ENCODE measurements at places on chromosomes 12 and 14.

DNA sequence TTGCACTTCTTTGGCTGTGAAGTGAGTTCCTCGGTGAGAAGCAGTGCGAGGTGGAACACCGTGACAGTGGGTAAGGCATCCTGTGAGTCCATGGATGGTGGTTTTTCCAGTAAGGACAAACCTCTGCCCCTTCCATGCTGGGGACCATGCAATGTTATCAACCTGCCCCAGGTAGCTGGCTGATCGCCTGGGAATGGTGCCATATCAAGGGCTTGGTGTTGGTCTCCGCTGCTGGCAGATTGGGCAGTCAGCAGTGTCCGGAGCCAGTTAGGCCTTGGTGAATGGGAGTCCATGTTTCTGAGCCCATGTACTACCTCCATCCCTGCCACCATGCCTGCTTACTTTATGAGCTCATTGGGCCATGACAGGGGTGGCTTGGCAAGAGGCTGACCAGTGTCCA, 114.7 kb upstream of the C14orf180 start:
- H3K4me1 ChIP-seq: no peaks in the 10 kb centered on the region
- no peak overlapping the region for H3K27ac ChIP-seq
- H3K36me3 ChIP-seq: no peaks in the 10 kb centered on the region
- no peaks in the 10 kb centered on the region for H3K27me3 ChIP-seq

GRCh38 chr12:12266873-12267741, at the start of gene LRP6:
Gene LRP6 (minus strand): TSS chr12:12267044. CDS start chr12:12266735, 309 bp downstream.
- H3K27ac ChIP-seq: peak within 1 kb of the TSS; percentile 91
- peak; percentile 88 for DNase-seq
- peaks cover 26% of the 10 kb centered on the region for H3K4me1 ChIP-seq

- H3K27ac ChIP-seq: no peak overlapping the region
- H3K4me3 ChIP-seq: no peak overlapping the region
- no peaks in the 10 kb centered on the region for H3K27me3 ChIP-seq
- H3K36me3 ChIP-seq: no peaks in the 10 kb centered on the region
- no peak for DNase-seq
- H3K4me1 ChIP-seq: no peaks in the 10 kb centered on the region
These were observed 32.0 kb upstream of the SSTR1 start for GRCh38 chr14:38175658-38176057.

- no peak overlapping the region for H3K4me3 ChIP-seq
- no peak for DNase-seq
- no peak overlapping the region for H3K27ac ChIP-seq
- peaks cover 41% of the 10 kb centered on the region for H3K36me3 ChIP-seq
These were observed 36.8 kb downstream of the RAP1B start for GRCh38 chr12:68647507-68647906.

- DNase-seq: no peak
- no peak overlapping the region for H3K27ac ChIP-seq
- H3K4me1 ChIP-seq: no peaks in the 10 kb centered on the region
- no peaks in the 10 kb centered on the region for H3K36me3 ChIP-seq
- no peak overlapping the region for H3K4me3 ChIP-seq
- H3K27me3 ChIP-seq: no peaks in the 10 kb centered on the region
These were observed 1599.6 kb upstream of the TMEM132C start for GRCh38 chr12:126667339-126667738.

DNA sequence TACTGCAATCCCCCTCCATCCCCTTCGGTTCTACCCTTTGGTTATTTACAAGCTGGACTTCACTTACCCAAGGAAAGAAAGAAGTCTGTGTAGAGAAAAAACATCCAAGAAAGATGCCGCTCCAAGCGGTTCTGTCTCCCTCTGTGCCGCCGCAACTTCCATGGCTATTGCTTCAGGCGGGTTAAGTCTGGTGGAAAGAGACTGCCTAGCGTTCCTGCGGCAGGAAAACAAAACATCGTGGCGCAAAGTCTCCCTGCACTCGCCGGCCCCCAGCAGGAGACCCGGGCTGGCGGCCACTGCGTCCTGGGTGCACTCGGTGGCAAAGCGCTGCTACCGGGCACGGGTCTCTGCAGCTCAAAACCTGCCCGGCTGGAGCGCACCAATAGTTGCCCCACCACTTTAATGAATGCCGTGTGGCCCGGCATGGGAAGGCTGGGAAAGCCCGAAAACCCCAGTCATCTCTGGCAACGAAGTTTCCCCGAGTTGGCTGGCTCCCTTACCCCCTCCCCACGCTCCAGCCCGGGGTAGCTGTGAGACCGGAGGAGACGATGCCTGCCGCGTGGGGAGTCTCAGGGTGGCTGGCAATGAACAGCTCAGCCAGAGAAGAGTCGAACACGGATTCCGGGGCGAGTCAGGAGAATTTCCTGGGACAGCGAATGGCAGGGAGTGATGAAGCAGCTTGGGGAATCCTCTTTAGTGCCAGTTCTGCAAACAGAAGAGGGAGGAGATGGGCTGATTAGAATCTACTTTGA, 3.5 kb upstream of the KCNK10 start:
- no peaks in the 10 kb centered on the region for H3K4me1 ChIP-seq
- H3K27ac ChIP-seq: no peak overlapping the region
- DNase-seq: no peak
- H3K36me3 ChIP-seq: no peaks in the 10 kb centered on the region

- H3K27ac ChIP-seq: no peak overlapping the region
- no peaks in the 10 kb centered on the region for H3K36me3 ChIP-seq
- no peaks in the 10 kb centered on the region for H3K4me1 ChIP-seq
- no peak overlapping the region for H3K4me3 ChIP-seq
- DNase-seq: no peak
These were observed 97.7 kb downstream of the PPM1A start for GRCh38 chr14:60346706-60347105.

GRCh38 chr14:92683041-92683440, 65.4 kb downstream of the LGMN start:
- no peak overlapping the region for H3K27ac ChIP-seq
- no peaks in the 10 kb centered on the region for H3K4me1 ChIP-seq
- no peaks in the 10 kb centered on the region for H3K36me3 ChIP-seq
- no peak overlapping the region for H3K4me3 ChIP-seq
- DNase-seq: no peak

- no peak overlapping the region for H3K27ac ChIP-seq
- H3K27me3 ChIP-seq: peaks cover 6% of the 10 kb centered on the region
- no peak overlapping the region for H3K4me3 ChIP-seq
- no peaks in the 10 kb centered on the region for H3K36me3 ChIP-seq
- DNase-seq: no peak
These were observed 36.6 kb upstream of the ASPG start for GRCh38 chr14:104048758-104049507.

GRCh38 chr12:2386566-2386965, 333.8 kb downstream of the CACNA1C start:
- no peaks in the 10 kb centered on the region for H3K36me3 ChIP-seq
- H3K27me3 ChIP-seq: peaks cover 13% of the 10 kb centered on the region
- H3K27ac ChIP-seq: no peak overlapping the region
- H3K4me1 ChIP-seq: no peaks in the 10 kb centered on the region

DNA sequence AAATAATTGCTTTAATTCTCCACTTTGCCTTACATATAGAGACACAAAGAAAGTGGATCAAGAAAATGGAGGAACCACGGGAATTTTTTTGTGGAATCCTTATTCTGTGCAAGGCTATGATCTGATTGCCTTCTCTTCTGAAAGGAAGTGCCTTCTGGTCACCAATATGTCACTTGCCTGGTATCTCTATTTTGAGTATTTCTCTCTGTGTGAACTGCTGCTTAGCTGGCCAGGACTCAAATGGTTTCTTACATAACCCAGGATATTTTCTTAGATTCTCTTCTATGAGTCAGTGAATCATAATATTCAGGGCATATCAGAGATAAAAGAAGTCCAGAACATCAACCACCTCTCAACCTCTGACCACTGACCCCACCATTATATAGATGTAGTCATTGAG, 156.1 kb downstream of the DIO2 start:
- no peak overlapping the region for H3K27ac ChIP-seq
- H3K36me3 ChIP-seq: no peaks in the 10 kb centered on the region
- DNase-seq: no peak
- no peak overlapping the region for H3K4me3 ChIP-seq
- H3K27me3 ChIP-seq: no peaks in the 10 kb centered on the region

GRCh38 chr14:50397390-50398188, 908 bp upstream of the CDKL1 start:
- H3K36me3 ChIP-seq: no peaks in the 10 kb centered on the region
- H3K27me3 ChIP-seq: peaks cover 10% of the 10 kb centered on the region
- H3K4me1 ChIP-seq: peaks cover 23% of the 10 kb centered on the region
- H3K4me3 ChIP-seq: peak overlapping the region; percentile 62

GRCh38 chr14:94767321-94767878, 2.5 kb downstream of the GSC start:
- no peaks in the 10 kb centered on the region for H3K36me3 ChIP-seq
- peaks cover 9% of the 10 kb centered on the region for H3K4me1 ChIP-seq
- no peak overlapping the region for H3K4me3 ChIP-seq
- peaks cover 3% of the 10 kb centered on the region for H3K27me3 ChIP-seq
- DNase-seq: no peak

- no peaks in the 10 kb centered on the region for H3K36me3 ChIP-seq
- no peak overlapping the region for H3K27ac ChIP-seq
- no peak overlapping the region for H3K4me3 ChIP-seq
These were observed 118.7 kb downstream of the BEGAIN start for GRCh38 chr14:100468557-100468956.

- no peak overlapping the region for H3K27ac ChIP-seq
- no peaks in the 10 kb centered on the region for H3K36me3 ChIP-seq
- H3K4me1 ChIP-seq: peaks cover 5% of the 10 kb centered on the region
- H3K27me3 ChIP-seq: no peaks in the 10 kb centered on the region
- no peak overlapping the region for H3K4me3 ChIP-seq
- no peak for DNase-seq
These were observed 71.2 kb downstream of the RIN3 start for GRCh38 chr14:92584816-92585215.

GRCh38 chr12:18882690-18883089, 144.8 kb downstream of the CAPZA3 start:
- H3K27ac ChIP-seq: no peak overlapping the region
- H3K4me3 ChIP-seq: no peak overlapping the region
- peaks cover 19% of the 10 kb centered on the region for H3K27me3 ChIP-seq
- no peaks in the 10 kb centered on the region for H3K36me3 ChIP-seq
- no peaks in the 10 kb centered on the region for H3K4me1 ChIP-seq

GRCh38 chr12:132551641-132552031, 58.7 kb downstream of the LRCOL1 start:
- H3K4me3 ChIP-seq: no peak overlapping the region
- H3K36me3 ChIP-seq: peaks cover 2% of the 10 kb centered on the region
- H3K4me1 ChIP-seq: no peaks in the 10 kb centered on the region
- DNase-seq: no peak

GRCh38 chr14:52797653-52798052, 6.2 kb upstream of the GNPNAT1 start:
- no peaks in the 10 kb centered on the region for H3K27me3 ChIP-seq
- no peak overlapping the region for H3K4me3 ChIP-seq
- DNase-seq: no peak
- H3K27ac ChIP-seq: no peak overlapping the region

DNA sequence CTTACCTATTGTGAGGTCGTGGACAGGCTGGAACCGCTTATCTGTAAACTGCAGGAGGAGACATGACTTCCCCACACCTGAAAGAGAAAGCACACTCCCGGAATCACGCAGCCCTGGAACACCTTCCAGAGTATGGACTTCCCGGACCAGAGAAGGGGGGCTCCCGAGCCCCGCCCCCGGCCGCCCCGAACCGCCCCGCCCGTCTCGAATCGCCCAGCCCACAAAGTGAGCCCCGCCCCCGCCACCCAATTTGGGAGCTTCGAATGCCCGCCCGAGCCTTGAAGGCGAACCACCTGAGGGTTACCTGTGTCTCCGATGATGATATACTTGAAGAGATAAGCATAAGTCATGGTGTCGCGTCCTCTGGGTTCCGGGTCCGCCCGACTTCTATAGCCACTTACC, 235 bp downstream of the RAB2B start:
- peaks cover 30% of the 10 kb centered on the region for H3K4me1 ChIP-seq
- H3K4me3 ChIP-seq: peak overlapping the region; percentile 43
- H3K27ac ChIP-seq: peak overlapping the region; percentile 70
- H3K36me3 ChIP-seq: peaks cover 13% of the 10 kb centered on the region
- DNase-seq: no peak
- no peaks in the 10 kb centered on the region for H3K27me3 ChIP-seq

DNA sequence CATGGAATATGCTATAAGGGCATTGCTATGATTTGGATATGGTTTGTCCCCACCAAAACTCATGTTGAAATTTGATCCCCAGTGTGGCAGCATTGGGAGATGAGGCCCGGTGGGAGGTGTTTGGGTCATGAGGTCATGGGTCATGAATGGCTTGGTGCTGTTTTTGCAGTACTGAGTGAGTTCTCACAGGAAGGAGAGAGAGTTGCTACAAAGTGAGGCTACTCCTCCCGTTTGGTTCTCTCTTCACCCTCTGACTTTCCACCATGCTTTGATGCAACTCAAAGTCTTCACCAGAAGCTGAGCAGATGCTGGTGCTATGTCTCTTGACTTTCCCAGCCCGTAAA, 388.1 kb upstream of the TMPO start:
- H3K27me3 ChIP-seq: no peaks in the 10 kb centered on the region
- no peak for DNase-seq
- no peak overlapping the region for H3K27ac ChIP-seq
- H3K36me3 ChIP-seq: no peaks in the 10 kb centered on the region
- H3K4me1 ChIP-seq: no peaks in the 10 kb centered on the region

GRCh38 chr12:115400011-115400410, 716.0 kb upstream of the TBX3 start:
- no peaks in the 10 kb centered on the region for H3K36me3 ChIP-seq
- DNase-seq: no peak
- H3K27me3 ChIP-seq: peaks cover 6% of the 10 kb centered on the region
- no peak overlapping the region for H3K27ac ChIP-seq
- H3K4me3 ChIP-seq: no peak overlapping the region
- H3K4me1 ChIP-seq: no peaks in the 10 kb centered on the region

- H3K27ac ChIP-seq: no peak overlapping the region
- H3K4me1 ChIP-seq: no peaks in the 10 kb centered on the region
- no peaks in the 10 kb centered on the region for H3K36me3 ChIP-seq
These were observed 295.9 kb downstream of the ZFP36L1 start for GRCh38 chr14:68497011-68497410.

DNA sequence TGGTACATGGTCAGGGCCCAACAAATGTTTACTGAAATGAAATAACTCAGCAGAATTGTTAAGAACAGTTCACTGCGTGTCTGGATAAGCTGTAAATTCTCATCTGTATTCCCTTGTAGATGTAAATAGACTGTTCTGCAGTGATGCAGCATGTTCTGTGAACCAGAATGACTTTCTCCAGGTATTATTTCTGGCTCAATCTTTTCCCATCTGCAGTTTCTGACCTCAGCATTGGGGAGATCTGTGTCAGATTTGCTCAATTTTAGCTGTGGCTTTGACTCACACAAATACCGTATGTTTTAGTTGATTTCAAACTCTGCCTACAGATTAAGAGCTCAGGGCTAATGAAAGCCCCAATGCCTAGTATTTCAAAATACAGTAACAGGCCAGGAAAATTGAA, 49.2 kb upstream of the DICER1 start:
- no peak for DNase-seq
- no peak overlapping the region for H3K27ac ChIP-seq
- peaks cover 3% of the 10 kb centered on the region for H3K27me3 ChIP-seq
- no peak overlapping the region for H3K4me3 ChIP-seq

GRCh38 chr12:53252349-53252916, 15.7 kb upstream of the ESPL1 start:
- H3K4me1 ChIP-seq: peaks cover 29% of the 10 kb centered on the region
- peaks cover 23% of the 10 kb centered on the region for H3K36me3 ChIP-seq
- no peaks in the 10 kb centered on the region for H3K27me3 ChIP-seq
- H3K4me3 ChIP-seq: peak overlapping the region; percentile 79

Data from DND-41 (cell line).